ENCODE measurements at places on chromosomes 3 and 15.

DNA sequence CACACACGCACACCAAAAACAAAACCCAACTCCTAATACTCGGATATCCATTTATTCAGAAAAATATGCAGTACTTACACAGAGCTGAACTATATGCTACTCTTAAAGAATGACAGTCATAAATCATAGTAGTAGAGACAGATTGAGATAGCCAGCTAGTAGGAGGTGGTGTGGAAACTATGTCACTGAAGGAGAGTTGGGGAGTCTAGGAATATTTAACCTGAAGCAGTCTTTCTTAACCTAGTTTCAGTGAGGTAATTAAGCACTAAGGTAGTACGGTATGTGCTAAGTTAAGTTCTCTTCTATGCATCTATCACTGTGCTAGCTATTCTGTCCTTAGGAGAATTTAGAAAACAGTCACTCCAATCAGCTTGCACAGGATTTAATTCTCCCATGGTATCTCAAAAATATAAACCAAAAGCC is 54.2 kb downstream of the ANKRD28 start:
- no peak for DNase-seq

DNA sequence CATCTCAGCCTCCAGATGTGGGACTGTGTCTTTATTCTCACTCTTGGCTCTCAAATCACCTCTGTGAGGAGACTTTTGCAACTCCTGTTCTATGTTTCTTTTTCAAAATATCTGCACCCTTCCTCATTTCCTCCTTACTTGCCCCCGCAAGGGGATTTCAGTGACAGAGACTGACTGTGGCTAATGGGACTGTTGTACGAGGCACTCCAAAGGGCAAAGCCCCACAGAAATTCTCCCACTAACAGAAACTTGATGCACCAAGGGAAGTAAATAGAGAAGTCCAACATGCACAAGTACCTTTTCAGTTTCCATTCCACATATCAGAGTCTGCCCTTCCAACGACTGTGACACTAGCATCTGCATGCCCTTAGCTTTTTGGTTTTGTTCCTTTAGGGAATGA is 69.7 kb downstream of the LRRK1 start:
- no peak for DNase-seq

DNA sequence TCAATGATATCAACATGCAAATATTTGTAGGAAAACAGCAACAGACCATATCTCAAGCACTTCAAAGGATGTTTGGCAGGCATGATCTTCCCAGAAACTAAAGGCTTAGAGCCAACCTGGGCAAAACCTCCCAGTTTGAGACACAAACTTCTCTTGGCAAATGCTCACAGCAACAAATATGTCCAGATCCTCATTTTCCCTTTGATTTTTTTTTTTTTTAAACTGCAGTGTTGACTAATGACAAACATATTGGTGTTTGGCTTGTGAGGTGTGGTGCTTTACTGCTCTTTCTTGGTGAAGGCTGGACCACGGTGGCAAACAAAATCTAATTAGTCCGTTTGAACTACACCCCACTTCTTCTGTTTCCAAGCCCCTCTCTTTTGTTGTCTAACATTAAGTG is 87.2 kb downstream of the EBLN2 start:
- DNase-seq, result no peak

DNA sequence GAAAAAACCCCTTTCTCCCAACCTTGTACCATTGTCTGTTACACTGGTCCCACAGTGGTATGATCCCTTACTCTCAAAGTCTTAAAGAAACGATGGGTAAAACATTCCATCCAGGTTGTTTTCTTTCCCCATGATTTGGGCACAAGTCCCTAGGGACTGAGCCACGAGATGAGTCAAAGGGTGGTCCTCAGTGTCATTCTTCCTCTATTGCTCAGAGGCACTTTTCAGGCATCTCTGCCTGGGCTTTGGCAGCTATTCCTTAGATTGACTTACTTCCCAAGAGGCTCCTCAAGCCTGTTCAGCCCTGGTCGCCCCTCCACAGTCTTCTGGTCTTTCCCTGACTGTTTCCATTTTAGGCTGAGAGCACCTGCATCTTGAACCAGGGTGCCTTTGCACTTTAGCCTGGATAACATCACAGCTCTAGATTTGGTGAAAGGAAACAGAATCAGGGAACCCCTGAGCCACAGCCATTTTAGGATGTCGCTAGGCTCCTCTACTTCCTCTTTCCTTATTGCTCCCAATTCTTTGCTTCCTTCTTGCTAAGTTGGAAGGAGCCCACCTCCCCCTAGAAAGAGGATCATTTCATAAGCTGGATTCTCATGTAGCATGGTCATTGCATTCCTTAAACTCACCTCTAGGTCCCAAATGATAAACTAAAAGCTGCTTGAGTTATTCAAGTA is 131.0 kb upstream of the TPRG1 start:
- DNase-seq, result no peak

Data from cortex of kidney (tissue), 1 donor.